ENCODE measurements at places on chromosomes 16 and 17.

DNA sequence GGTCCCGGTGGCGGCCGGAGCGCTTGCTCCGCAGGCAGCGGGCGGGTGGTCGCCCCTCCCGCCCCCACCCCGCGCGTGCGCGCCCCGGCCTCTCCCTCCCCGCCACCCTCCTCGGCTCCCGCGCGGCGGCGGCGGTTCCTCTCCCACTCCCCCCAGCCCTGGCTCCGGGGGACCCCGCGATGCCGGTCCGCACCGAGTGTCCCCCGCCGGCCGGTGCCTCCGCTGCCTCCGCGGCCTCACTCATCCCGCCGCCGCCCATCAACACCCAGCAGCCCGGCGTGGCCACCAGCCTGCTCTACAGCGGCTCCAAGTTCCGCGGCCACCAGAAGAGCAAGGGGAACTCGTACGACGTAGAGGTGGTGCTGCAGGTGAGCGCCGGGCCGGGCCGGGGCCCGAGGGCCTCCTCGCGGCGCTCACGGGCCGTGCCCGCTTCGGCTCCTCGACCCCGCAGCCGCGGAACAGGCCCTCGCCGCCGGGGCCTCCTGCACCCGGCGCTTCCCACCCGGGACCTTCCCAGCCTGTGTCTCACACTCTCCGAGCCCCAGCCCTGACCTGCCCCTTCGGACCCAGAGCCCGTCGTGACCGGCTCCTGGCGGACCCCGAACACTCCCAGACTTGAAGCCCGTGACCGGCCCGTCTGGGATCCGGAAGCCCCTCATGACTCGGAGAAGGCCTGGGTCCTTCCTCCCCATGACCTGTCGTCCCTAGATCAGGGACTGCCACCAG is 490 bp downstream of the GID4 start:
- DNase-seq: peak; percentile 40

DNA sequence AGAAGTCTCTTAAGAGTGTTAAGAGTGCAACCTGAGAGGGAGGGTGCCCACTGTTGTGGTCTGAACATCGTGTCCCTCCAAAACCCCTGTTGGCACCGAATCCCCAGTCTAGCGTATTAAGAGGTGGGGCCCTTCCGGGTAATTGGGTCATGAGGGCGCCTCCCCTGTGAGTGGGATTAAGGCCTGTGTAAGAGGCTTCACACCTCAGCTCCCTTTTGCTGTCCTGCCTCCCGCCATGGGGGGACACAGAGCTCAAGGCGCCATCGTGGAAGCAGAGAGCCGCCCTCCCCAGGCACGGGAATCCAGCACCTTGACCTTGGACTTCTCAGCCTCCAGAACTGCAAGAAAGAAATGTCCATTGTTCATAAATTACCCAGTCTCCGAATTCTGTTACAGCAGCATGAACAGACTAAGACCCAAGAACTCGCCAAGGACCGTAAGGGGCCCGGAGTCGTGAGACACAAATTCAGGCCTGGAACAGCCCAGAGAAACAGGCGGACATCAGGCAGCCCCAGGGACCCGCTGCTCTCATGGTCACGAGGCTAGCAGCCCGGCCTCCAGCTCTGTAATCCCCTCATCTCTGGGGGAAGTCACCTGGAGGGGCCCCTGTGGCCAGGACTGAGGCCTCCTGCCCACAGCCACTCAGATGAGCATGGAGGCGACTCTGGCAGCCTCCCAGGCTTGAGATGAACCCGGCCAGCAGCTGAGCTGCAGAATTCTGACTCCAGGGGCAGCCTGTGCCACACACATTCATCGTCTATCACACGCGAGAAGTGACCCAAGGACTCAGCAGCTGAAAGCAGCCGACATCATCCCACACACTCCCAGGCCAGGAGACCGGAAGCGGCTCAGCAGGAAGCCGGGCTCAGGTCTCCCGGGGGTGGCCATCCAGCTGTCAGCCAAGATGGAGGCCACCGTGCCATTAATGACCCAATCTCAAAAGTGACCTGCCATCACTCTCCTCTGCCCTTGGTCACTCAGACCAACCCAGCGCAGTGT is 12.8 kb upstream of the CHMP6 start:
- no peak for DNase-seq

GRCh38 chr17:33493566-33493965 is 200.5 kb upstream of the ASIC2 start:
- no peak for DNase-seq

- no peak for DNase-seq
These were observed 1.2 kb upstream of the PROCA1 start for GRCh38 chr17:28712705-28713415.

GRCh38 chr16:87620201-87620495 is 17.8 kb downstream of the JPH3 start:
- no peak for DNase-seq

DNA sequence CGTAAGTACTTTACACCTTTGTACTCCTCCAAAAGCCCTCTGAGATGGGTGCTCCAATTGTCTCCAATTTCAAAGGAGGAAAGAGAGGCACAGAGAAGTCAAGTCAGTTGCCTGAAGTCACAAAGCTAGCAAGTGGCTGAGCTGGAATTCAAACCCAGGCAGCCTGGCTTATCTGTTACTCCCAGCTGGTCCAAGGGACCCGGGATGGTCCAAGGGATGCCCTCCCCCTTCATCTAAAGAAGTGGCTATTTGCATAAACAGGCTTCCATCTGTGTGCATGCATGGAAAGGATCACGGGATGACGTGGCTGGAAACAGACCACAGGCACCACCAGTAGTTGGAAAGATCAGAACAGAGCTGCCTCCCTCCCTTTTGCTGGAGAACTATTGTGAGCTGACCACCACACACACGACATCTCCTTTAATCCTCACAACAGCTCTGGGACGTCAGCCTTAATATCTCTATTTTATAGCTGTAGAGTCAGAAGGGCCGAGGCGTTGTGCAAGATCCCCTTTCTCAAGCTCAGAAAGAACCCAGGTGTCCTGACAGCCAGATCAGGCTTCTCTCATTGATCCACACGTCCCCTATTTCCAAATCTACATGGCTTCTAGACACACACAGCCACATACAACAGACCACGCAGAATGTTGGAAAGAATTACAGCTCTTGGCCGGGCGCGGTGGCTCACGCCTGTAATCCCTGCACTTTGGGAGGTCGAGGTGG is 10.9 kb upstream of the COL1A1 start:
- DNase-seq: peak; percentile 87

DNA sequence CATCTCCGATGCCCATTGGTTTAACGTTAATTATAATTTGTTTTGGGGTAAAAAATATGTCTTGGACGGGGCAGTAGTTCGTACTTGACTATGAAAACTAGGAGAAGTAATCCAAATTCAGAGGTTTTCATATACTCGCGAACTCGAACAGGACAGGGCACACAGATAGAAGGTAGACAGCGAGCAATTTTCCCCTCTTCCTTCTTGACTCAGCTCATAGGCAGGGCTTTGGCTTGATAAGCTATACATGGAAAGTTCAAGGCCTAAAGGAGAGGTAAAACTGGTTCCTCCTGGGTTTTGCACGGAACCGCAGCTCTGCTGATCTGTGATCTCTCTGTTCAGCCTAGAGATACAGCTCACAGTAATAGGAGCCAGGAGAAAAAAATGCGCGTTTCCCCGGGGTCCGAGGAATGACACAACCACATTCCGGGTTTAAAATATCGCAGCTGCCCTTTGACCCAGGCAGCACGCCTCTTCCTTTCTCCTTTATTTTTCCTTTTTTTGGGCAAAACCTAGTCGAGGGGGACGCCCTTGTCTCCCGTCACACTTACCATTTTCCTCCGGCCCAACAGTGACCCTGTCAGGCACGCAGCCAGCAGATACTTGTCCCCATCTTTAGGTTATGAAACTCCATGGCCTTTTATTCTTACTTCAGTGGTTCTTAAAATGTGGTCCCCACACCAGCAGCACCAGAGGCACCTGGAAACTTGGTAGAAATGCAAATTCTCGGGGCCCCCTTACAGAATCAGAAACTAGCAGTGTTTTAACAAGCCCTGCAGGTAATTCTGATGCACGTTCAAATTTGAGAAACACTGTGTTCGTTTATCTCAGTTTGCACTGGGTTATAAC is 1.7 kb upstream of the LASP1 start:
- DNase-seq: peak; percentile 84

- peak; percentile 53 for DNase-seq
These were observed 25.7 kb downstream of the CIBAR2 start for GRCh38 chr16:85086347-85087291.

GRCh38 chr17:76155988-76156661 is 15.1 kb upstream of the FOXJ1 start:
- no peak for DNase-seq

DNA sequence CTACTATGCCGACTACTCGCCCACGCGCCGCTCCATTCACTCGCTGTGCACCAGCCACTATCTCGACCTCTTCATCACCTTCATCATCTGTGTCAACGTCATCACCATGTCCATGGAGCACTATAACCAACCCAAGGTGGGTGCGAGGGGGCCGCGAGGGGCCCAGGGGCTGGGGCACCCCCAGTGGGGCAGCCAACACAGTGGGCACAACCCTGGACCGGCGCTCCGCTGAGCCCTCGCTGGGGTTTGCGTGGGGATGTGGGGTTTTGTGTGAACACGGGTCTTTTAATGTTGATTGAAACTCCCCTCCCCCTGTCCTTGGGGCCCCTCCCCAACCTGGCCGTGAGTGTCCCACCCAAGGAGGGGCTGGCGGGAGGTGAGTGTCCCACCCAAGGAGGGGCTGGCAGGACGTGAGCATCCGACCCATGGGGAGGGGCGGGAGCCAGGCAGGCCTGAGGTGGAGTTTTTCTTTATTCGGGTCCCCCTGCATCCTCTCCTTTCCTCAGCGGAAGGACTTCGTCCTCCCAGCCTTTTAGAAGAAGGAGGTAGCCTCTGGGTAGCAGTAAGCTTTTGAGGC is 11.2 kb downstream of the TPSG1 start:
- no peak for DNase-seq

DNA sequence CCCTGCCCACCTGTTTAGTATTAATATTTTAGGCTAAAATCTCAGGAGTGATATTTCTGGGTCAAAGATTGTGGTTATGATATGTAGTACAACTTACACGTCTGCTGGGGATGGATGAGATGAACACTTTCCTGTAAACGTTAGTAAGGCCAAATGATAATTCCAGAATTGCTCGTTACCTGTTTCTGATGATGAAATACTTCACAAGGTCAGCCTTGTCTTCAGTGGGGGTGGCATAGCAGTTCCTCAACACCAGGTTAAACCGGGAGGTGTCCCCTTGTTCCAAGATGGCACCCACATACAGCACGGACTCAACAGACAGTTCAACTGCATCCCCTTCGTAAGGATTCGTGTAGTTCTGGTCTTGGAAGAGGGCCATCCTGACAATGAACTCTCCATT is 9.3 kb downstream of the GP2 start:
- DNase-seq: no peak

GRCh38 chr16:12256921-12257320 is 280.4 kb downstream of the SNX29 start:
- DNase-seq: no peak
